ENCODE measurements at places on chromosomes 1 and 21.

GRCh38 chr1:229124116-229124515 is 146.8 kb upstream of the RAB4A start:
- DNase-seq = no peak

- no peak for DNase-seq
These were observed 317.2 kb upstream of the DEPDC1 start for GRCh38 chr1:68814067-68814466.

DNA sequence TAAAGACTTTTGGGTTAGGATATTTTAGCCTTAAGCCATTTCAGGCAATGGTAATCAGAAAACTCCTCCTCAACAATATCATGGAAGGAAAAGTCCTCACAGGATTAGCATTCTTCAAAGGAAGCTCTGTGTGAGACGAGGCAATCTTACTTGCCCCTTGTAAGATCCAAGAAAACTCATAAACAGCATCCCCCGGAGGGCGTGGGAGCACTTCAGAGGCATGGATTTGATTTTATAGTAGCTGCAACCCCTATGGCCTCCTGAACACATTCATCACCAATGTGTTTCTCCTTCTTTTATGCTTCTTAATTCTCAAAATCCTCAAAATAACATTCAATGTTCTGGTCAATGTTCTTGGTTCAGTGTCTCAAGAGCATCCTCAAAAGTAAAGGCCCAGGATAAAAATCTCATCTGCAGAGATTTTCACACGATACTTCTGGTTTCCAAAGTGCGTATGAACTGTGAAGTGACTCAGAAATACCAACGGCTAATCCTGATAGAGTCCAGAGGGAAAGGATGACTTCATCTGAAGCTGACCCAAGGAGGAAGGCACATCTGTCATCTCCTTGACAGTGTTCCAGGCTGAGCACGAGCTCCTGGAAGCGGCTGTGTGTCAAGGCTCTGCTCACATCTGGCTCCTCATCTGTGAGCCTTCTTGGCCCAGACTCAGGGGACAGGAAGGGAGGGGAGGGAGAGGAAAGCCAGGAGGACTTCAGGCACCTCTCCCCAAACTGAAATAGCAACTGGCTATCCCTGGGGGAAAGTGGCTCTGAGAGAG is 49.3 kb upstream of the PSEN2 start:
- DNase-seq = no peak

DNA sequence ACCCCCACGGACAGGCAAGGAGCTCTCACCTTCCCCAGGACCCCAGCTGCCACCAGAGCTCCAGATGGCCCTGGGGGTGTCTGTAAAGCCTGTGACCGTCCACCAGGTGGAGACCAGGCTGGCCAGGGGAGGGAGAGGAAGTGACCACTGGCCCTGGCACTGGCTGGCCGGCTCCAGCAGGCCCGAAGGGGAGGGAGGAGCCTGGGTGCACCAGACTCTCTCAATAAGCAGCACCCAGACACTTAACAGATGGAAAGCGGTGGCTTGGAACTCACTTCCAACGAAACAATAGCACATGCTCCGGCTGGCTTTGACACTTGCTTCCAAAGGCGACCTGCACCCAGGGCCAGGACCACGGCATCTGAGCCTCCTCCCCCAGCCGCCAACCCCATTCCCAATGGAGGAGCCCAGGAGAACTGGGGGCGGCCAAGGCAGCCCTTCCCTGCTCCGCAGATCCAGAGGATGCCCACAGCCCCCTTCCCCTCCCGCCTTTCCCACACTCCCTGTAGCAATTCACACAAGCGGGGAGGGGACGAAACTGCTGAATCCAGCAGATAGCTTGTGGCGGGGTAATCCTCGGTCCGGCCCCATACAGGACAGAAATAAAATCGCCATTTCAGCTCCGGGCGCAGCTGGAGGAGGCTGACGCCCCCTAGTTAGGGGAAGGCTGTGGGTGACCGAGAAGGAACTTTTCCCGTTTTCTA is 742 bp upstream of the PDE9A start:
- DNase-seq = no peak

DNA sequence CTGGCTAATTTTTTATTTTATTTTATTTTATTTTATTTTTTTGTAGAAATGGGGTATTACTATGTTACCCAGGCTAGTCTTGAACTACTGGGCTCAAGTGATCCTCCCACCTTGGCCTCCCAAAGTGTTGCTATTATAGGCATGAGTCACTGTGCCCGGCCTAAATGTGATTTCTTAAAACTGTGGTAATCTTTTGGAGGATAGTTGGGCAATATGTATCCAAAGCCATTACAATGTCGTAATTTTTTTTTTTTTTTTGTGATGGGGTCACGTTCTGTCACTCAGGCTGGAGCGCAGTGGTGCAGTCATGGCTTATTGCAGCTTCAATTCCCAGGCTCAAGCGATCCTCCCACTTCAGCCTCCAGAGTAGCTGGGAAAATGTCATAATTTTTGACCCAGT is 14.2 kb downstream of the ETV3L start:
- no peak for DNase-seq

- DNase-seq = no peak
These were observed 5.4 kb downstream of the GPA33 start for GRCh38 chr1:167084757-167085156.
